ENCODE measurements at places on chromosomes 1 and 21. TPM values are rescaled to one million over a fixed set of nuclear protein-coding genes. Genes with fewer than 3 reads are reported as not detected.

GRCh38 chr1:75559800-75560199, 51.1 kb downstream of the SLC44A5 start:
- DNase-seq = no peak

Gene CD52
- total RNA-seq = 22.1 TPM

DNA sequence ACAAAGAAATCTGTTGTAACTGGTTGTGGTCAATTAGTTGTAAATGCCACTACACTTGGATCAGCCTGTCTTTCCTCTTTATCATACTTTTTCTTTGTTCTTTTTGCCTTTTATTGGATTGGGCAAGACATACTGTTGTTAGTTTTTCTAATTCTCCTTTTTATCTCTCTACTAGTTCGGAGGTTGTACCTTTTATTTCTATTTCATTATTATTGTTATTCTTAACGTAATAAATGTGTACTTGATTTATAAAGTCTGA, 59.2 kb downstream of the IVNS1ABP start:
- no peak for DNase-seq

DNA sequence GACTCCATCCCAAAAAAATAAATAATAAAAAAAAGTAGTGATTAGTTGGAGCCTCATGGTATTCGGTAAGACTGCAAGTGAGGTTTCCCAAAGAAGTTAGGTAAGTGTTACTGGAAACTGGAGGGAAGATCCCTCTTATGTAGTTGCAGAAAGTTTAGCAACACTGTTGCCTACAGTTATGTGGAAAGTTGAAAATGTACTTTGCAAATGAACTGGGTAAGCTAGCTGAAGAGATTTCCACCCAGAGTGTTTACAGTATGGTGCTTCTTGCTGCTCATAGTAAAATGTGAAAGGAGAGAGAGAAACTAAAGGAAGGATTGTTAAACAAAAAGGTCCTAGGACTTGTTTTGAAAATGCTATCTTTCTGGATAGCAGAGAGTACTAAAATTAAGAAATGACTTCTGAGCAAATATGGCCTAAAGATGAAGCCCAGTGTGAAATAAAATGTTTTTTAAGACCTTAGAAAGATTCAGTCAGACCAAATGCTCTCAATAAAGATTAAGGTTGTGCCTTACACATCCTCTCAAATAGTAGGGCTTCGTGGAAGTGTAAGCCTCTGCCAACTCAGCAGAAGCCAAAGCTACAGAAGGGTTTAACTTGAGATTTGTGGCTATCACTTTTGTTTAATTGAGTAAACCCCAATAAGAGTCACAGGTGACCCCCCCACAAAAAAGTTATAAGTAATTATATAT, 31.5 kb downstream of the RPS6KC1 start:
- DNase-seq = no peak

GRCh38 chr1:89966656-89967055, 28.3 kb upstream of the ZNF326 start:
- DNase-seq = no peak

Gene GUCA2A
- total RNA-seq = not detected

- no peak for DNase-seq
Observed at GRCh38 chr1:57206038-57206437, 217.8 kb downstream of the DAB1 start.

- no peak for DNase-seq
Observed at GRCh38 chr1:19462781-19463503, 22.4 kb downstream of the CAPZB start.

Gene HEATR1
- total RNA-seq = 31.4 TPM

Gene SASS6
- 1.9 TPM for total RNA-seq

Gene SPOCD1
- not detected for total RNA-seq

- DNase-seq = no peak
Observed at GRCh38 chr1:211520641-211521040, 28.7 kb upstream of the RD3 start.

DNA sequence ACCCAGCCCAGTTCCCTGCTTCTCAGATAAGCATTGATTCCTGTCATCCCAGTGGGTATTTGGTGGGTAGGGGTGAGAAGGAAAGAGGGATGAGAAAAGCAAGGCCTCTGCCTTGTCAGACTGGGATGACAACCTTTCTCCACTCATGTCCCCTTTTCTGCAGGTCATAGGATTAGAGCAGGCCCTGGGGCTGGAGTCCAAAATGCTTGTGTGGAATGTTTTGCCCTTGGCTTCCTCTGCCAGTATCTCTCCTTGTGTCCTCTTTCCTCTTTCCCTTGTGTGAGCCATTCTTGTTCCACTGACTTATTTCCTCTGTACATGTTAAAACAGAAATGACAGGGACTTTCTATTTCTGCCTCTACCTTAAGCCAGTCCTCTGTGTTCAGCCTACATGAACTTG, 4.1 kb downstream of the ATP2B4 start:
- DNase-seq = no peak

DNA sequence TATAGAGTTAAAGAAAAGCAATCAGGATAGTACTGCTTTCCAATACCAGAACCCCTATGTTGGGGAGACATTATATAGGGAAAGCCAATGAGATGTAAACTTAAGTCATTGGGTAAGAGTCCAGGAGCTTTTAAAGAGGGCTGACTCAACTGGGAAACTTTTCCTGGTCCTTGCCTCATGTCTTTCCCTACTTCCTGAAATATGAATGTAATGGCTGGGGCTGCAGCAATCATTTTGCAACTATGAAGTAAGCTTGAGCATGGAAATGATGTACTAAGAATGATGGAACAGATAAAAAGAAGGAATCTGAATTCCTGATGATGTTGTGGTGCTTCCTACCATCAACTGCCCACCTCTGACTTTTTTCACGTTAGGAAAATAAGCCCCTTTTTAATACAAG, 55.7 kb downstream of the WDR3 start:
- no peak for DNase-seq

GRCh38 chr1:110200666-110201065, 9.4 kb upstream of the KCNC4 start:
- DNase-seq = no peak

Gene ACTA1
- total RNA-seq = 0.75 TPM

Gene LGR6
- total RNA-seq = 0.53 TPM

GRCh38 chr21:42080788-42081083, 9.6 kb downstream of the UMODL1 start:
- DNase-seq = no peak

DNA sequence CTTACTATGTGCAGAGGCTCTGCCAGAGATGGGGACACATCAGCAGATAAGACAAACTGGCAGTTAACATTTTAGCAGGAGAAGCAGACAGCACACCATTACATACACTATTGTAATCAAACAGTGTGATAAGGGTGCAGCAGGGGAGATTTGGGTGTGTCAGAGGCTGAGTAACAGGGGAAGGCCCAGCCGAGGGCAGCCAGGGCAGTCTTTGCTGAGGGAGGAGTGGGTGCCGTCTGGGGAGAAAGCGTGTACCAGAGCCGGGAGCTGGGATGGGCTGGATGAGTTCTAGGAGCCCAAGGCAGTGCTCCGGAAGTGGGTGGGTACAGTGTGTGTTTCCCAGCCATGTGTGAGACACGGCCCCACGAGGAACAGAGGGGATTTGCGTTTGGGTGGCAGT, 31.2 kb downstream of the KCNA10 start:
- no peak for DNase-seq

DNA sequence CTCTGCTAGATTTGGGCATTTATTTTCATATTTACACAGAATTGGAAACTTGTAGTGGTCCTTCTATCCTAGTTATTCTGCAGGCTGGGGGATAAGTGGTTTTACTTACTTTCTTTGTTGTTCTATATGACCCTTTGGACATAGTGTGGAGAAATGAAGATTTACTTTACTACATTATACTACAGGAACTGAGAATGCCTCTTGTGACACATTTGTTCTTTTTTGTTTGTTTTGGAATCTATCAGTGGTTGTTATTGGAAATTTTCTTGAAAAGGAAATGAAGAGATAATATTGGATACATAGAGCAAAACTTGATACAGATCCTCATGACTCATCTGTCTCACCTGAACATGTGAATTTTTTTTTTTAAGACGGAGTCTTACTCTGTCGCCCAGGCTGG, 146.1 kb upstream of the DPYD start:
- no peak for DNase-seq

GRCh38 chr1:107264561-107264960, 123.7 kb downstream of the NTNG1 start:
- DNase-seq = no peak

GRCh38 chr1:24905355-24905978, 24.6 kb downstream of the RUNX3 start:
- DNase-seq = no peak

Gene ZSWIM5
- total RNA-seq = 0.66 TPM

DNA sequence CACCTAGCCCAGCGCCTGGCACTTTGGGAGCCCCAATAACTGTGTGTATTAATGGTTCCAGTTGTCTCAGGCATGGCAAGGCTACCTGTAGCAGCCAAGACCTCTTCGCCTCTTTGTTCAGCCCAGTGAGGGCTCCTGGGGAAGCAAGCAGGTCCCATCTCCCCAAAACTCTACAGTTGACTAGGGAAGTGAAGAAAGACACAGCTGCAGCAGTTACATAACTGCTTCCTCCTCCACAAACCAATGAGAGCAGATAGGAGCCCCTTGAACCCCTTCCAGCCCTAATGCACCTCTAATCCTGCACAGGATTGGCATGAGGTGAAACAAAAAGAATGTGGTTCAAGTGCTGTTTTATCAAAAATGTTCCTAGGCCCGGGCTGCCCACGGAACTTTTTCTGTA, 100.5 kb downstream of the SYF2 start:
- no peak for DNase-seq

- DNase-seq = no peak
Observed at GRCh38 chr1:187744665-187745064, 915.9 kb downstream of the PLA2G4A start.

Gene PTPRU
- total RNA-seq = 4.3 TPM

DNA sequence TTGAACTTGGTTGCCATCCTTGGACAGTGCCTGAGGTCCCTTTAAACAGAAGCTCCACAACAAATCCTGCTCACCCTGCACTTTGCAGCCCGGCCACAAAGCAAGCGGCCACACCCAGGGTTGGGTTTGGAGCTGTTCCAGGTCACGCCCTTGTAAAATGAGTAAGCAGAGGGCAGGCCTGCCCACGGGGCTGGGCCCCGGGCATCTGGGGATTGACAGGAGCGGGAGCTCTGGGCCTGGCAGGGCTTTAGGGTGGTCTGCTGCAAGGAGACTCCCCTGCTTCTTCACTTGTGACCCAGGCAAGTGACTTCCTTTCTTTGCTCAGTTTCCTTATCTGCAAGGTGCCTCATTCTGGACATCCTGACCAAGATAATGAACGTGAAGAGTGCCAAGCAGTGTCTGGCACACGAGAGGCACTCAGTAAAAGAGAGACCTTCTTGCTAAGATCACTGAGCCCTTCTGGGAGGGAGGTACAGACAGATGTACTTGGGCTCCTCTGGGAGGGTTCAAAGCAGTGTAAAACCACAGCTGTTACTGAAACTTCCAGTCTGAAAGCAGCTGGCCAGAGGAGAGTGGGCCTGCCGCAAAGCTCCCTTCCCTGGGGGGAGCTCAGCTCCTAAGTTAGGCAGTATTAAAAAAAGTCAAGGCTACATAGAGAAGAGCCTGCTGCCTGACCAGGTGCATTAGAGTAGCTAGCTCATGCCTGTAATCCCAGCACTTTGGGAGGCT, 2.6 kb downstream of the E2F2 start:
- no peak for DNase-seq

GRCh38 chr1:207750631-207751305, 1.1 kb upstream of the CD46 start:
- no peak for DNase-seq

Gene CELA3A
- not detected for total RNA-seq

GRCh38 chr1:53121319-53122172, 20.9 kb downstream of the SLC1A7 start:
- DNase-seq = no peak

DNA sequence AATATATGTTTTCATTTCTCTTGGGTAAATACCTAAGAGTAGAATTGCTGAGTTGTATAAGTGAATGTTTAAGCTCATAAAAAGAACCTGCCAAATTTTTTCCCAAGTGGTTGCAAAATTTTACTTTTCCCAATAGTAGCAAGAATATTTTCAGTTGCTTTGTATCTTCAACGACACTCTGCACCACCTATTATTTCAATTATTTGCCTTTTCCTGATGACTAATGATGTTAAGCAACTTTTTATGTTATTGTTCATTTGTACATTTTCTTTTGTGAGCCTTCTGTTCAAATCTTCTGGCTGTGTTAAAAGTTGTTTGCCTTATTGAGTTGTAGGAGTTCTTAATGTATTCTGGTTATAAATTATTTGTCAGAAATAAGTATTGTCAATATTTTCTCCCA, 299.1 kb upstream of the NRIP1 start:
- no peak for DNase-seq

DNA sequence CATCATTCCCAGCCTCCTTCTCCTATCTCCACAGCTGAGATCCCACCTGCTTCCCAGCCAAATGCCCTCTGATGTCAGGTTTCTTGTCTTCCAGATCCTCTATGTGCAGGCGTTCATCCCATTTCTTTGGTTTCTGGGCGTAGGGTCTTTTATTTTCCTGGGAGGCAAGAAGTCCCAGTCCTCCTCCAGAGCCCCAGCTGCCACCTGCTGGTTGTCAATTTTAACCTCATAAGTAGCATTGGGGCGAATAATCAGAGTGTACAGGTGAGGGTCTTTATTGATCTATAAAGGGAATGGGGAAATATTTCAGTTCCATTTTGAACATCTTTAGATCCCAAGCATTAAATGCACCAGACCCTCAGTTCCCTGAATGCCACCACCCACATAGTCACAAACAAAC, 47.2 kb upstream of the EPS15 start:
- no peak for DNase-seq

DNA sequence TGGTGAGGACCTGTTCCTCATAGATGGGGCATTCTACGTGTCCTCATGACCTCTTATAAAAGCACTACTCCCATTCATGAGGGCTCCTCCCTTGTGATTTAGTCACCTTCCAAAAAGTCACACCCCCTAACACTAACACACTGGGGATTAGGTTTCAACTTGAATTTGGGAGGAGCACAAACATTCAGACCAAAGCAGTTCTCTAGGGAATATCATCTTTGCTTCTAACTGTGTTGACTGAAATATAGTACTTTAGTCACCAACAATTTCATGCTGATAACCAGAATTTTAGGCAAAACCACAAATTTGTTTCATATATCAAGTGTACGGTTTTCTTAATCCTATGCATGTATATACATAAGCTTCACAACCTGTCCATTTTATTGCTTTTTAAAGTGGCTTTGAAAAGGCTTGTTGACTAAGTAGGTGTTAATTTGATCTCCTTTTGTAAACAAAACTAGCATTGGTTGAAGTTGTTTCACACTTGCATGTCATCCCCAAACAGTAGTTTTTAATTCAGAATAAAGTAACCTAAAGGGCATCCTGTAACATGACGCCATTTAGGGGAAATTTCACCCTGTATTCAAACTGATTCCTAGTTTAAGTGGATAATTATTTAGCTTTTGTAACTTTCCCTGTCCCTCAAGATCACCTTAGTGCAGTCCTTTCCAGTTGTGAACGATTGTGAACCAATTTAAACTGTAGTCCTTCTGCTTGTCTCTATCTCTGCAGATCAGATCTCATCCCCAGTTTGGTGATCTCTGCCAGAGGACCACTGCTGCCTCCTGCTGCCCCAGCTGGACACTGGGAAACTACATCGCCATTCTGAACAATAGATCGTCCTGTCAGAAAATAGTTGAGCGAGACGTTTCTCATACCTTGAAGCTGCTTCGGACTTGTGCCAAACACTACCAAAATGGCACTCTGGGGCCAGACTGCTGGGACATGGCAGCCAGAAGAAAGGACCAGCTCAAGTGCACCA, 141.1 kb downstream of the TLR5 start:
- no peak for DNase-seq

Gene ATP6V1G3
- total RNA-seq = not detected

GRCh38 chr1:206658981-206659273, 23.6 kb downstream of the DYRK3 start:
- no peak for DNase-seq
